ENCODE measurements at places on chromosomes 3 and 15.

GRCh38 chr3:165638034-165638433 is 199.2 kb downstream of the BCHE start:
- DNase-seq: no peak

DNA sequence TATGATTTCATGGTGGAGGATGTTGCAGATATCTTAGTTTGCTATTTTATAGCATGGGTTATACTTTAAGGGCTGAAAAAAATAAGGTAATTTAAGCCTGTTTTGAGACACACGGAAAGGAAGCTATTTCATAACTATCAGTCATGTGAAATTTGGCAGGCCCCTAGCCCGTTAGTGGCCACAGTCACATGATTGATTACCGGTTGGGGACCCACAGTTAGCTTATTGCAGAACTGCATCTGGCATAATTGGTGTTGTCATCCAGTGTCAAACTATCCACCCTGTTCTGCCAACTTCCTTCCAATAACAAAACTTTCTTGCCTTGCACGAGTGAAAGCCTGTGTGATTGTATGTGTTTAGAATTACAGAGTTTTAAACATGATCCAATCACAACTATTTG is 35.2 kb downstream of the FNDC3B start:
- no peak for DNase-seq

- peak; percentile 31 for DNase-seq
Measured at GRCh38 chr3:46946856-46947545, 29.5 kb downstream of the CCDC12 start.

DNA sequence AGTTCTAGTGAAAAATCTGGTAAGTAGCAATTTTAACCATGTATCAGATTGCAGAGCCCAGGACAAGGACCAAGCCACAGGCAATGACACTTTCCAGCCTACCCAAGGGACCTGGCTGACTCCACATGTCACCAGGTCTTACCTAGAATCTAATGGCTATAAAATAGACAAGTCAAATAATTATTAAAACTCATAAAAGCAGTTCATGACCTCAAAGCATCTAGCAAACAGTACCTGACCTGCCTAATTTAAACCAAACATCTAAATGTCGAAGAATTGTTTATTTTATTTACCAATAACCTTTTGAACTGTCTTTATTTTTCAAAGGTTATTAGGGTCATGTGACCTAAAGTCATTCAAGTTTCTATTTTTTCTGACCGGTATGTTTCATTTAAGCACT is 35.6 kb upstream of the MKRN3 start:
- no peak for DNase-seq

- DNase-seq: no peak
Measured at GRCh38 chr3:168511428-168512014, 415.8 kb upstream of the GOLIM4 start.

DNA sequence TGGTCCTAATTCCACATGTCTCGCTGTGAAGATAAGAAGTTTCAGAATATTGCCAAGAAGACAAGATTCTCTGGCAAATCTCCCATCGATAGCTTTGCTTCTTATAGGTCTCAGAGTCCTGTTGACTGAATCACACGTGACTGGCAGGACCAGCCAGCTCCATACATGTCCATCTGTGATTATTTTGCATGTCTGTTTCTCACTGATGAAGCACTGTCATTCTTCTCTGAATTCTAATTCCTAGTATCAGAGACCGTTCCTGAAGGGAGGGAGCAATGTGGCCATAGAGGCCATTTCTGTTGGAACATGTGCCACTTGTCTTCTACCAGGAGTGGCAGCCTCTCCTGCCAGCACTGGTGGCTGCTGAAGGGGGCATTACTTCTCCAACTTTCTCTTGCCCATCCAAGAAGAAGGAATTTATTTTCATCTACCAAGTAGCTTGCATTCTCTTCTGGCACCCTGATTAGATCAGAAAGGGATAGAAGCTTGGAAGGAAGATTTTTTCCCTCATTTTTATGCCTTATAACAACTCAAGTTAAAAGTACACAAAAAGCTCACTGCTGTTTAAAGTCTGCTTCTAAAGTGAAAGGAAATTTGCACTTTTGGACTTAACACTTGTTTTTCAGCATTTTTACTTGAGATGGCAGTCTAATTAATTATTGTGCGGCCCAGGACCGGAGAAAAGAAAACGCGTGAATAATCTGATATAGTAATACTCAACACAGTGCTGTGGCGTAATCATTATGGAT is 115.8 kb downstream of the IQCH start:
- no peak for DNase-seq

GRCh38 chr3:25592510-25592968 is 72.2 kb downstream of the TOP2B start:
- no peak for DNase-seq

GRCh38 chr15:29103824-29104565 is 165.6 kb downstream of the NSMCE3 start:
- peak; percentile 33 for DNase-seq

GRCh38 chr3:109927726-109928125 is 590.4 kb upstream of the DPPA4 start:
- no peak for DNase-seq

GRCh38 chr15:31247404-31247803 is 79.2 kb upstream of the KLF13 start:
- DNase-seq: no peak

DNA sequence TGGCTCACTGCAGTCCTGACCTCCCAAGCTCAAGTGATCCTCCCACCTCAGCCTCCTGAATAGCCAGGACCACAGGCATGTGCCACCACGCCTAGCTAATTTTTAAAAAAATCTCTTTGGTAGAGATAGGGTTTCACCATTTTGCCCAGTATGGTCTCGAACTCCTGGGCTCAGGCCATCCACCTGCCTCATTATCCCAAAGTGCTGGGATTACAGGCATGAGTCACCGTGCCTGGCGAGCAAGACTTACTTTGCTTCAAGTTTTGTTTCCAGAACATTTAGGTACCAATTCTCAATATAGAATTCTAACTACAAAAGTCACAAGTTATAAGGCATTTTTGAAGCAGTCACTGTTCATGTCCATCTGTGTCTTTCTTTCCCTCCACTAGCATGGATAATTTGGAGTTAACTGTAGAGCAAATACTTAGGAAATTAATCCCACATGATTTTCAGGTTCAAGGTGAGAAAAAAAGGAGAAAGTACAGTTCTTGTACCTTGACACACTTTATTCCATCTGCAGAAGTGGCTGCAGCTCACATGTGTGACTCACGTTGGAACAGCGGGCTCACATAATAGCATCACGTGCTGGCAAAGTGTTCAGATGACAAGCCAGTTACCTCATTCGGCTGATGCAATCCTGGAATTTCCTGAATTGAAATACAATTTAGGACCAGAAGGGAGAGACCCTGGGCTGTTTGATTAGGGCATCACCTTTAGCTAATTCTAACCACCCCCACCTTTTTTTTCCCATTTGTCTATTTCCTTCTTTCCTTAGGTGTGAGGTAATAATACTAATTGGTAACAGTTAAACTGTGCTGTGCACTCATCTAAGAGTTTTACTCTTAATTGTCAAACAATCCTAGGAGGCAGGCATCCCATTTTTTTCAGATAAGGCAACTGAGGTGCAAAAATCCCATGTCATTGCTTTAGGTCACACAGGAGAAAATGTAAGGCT is 46.9 kb upstream of the NEDD4 start:
- DNase-seq: no peak

DNA sequence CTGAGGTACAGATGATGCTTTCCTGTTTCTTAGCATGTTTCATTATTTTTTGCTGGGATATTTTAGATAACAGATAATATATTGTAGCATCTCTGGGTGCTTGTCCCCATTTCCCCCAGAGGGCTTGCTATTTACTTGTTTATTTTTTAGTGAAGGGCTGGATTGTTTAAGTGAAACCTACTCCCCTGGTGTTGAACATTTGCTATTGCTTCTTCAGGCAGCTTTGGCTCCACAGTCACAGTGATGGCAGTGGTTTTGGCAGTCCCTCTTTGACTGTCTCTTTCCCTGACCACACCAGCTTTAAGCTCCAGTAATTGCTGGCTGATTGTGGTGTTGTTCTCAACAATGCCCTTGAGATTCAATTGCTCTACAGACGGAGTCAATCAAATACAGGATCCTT is 128.9 kb downstream of the KLF13 start:
- no peak for DNase-seq

DNA sequence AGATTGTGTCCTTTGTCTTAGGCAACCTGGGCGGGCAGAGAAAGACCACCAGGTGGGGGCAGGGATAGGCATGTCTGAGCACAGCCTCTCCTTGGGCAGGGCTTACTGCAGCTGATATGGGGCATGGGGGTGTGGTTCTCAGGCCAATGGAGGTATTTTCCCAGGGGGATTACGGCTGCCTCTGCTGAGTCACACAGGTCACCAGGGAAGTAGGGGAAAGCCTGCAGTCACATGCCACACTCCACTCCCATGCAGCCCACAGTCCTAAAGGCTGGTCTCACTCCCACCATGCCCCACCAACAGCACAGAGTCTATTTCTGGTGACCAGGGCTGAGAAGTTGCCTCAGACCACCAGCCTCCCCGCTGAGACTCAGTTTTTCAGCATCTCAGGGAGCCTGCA is 466.4 kb downstream of the DIPK2A start:
- DNase-seq: no peak

DNA sequence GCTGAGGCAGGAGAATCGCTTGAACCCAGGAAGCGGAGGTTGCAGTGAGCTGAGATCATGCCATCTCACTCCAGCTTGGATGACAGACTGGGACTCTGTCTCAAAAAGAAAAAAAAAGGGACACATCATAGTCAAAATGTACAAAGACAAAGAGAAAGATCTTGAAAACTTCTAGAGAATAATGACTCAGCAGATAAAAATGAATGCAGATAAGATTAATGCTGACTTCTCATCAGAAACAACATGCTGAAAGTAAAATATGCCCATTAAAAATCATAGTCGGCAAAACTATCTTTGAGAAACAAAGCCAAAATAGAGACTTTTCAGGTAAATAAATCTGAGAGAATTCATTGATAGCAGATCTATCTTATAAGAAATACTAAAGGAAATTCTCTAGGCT is 271.1 kb upstream of the GPR149 start:
- no peak for DNase-seq

DNA sequence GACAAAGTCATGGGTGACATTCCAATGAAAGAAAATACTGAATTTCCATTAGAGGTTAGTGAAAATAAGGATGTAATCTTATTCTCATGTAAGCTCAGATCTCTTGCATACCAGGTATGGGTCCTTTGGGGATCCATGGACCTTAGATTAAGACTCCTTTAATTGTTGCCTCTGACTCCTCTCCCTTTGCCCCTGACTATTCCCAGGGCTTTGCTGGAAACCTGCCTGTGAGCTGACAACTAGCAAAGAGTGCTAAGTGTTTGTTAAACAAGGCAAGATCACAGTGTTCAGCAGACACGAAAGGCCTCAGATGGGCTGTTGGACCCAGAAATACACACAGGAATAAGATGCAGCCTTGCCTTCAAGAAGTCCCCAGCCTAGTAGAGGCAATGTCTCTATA is 32.1 kb downstream of the ACKR2 start:
- no peak for DNase-seq

GRCh38 chr15:70262591-70263274 is 165.0 kb upstream of the TLE3 start:
- DNase-seq: no peak

- no peak for DNase-seq
Measured at GRCh38 chr3:194272861-194273742, 78.0 kb downstream of the CPN2 start.

DNA sequence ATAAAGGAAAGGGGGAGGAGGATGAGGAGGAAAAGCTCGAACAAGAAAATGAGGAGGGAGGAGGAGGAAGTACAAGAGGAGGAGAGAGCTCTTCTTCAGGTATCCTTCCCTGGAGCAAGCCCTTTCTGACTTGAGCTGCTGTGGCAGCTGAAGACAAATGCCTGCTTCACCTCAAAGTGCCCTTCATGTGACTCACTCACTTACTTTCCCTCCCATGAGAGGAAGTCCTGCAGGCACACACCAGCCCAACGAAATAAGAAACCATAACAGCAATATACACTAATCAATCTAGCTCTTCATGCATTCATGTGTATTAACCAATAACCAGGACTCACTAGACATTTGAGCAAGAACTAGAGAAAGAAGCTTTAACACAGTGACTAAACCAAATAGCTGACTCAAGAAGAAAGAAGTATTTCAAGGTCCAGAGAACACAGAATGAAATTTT is 251.9 kb downstream of the IGSF11 start:
- no peak for DNase-seq

DNA sequence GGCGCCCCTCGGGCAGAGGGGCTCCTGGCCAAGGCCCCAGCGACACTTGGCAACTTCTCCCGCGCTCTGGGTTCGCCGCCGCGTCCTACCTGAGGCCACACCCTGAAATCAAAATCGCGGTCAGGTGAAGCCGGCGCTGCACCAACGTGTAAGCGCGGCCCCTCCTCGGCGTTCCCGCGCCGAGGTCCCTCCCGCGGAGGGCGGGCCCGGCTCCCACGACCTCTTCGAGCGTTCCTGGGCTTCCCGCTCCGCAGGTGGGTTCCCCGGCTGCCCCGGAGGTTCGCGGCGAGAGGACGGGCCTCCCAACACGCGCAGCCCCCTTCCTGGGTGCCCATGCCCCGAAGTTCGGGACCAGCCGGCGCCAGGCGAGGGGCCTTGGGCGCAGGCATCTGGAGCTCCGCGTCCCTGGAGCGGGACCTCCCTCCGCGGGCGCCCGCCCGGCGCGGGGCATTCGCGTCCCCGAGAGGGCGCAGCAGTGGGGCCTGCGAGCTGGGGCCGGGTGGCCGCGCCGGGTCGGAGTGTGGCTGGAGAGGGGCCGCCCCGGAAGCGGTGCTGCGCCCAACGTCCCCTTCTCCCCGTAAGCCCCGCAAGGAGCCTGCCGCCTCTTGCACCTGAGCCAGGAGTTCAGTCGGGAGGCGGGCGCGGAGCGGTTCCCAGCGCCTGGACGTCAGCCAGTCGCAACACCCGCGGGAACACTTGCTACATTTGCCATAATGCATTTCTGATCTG is 13.7 kb downstream of the PAK6 start:
- DNase-seq: no peak

DNA sequence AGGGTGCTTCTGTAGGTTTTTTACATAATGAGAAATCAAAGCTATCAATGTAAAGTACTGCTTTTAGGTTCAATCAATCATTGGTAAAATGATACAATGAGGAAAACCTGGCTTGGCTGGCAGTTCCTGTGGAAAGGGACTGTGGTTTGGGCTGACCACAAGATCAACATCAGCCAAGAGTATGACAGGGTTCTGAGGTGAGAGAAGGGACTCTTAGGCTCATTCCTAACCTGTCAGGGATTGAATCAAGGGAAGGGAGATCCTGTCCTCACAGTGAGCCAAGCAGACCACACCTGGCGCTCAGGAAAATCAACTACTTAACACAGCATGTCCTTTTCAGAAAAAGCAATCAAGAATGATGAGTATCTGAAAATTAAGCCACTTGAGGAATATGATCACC is 111.1 kb downstream of the MAGI1 start:
- DNase-seq: no peak

Data from stimulated activated CD4-positive, alpha-beta T cell treated with anti-CD3 and anti-CD28 coated beads, Interleukin-12 subunit alpha, Interleukin-12 subunit beta, amount 100 ng/mL, for 48 hours (primary cell).